Heart left ventricle (tissue), 16 donors: ENCODE measurements at places on chromosomes 6 and 20. TPM values are rescaled to one million over a fixed set of nuclear protein-coding genes. Genes with fewer than 3 reads are reported as not detected.

ADGRG6 gene
- total RNA-seq: 2.0 TPM

SLC16A10 gene
- total RNA-seq: 6.5 TPM

BACH2 gene
- 1.2 TPM for total RNA-seq

VGLL2 gene
- 29.3 TPM for total RNA-seq

FHL5 gene
- total RNA-seq: 7.9 TPM

MYMX gene
- 0.32 TPM for total RNA-seq

ENPP5 gene
- 4.7 TPM for total RNA-seq

RSPH9 gene
- total RNA-seq: 0.09 TPM

SMLR1 gene
- total RNA-seq: not detected

RIPOR2 gene
- total RNA-seq: 3.8 TPM

TPX2 gene
- 0.40 TPM for total RNA-seq

IPCEF1 gene
- total RNA-seq: 3.9 TPM

MROH8 gene
- total RNA-seq: 8.1 TPM

HLA-DOB gene
- 0.77 TPM for total RNA-seq

LY6G6C gene
- not detected for total RNA-seq

CCDC170 gene
- total RNA-seq: 0.28 TPM

ERVFRD-1 gene
- total RNA-seq: not detected

TCF21 gene
- total RNA-seq: 3.2 TPM

GNMT gene
- total RNA-seq: 10.5 TPM

MATN4 gene
- total RNA-seq: not detected

CSE1L gene
- total RNA-seq: 31.6 TPM

SCUBE3 gene
- 3.5 TPM for total RNA-seq

BPIFB4 gene
- total RNA-seq: not detected

TBP gene
- 19.1 TPM for total RNA-seq

GINS1 gene
- total RNA-seq: 0.36 TPM

SLC17A1 gene
- total RNA-seq: not detected

BTNL2 gene
- total RNA-seq: not detected

KCNQ2 gene
- not detected for total RNA-seq
